ENCODE measurements at places on chromosomes 13 and 19.
A peak's percentile ranks its signal among the peaks of the same experiment; 100 is the strongest.

- DNase-seq = peak; percentile 24
These were observed 409 bp downstream of the FOSB start for GRCh38 chr19:45468159-45468651.

- DNase-seq = no peak
These were observed 4.4 kb downstream of the TRIP10 start for GRCh38 chr19:6743714-6744380.

- no peak for DNase-seq
These were observed 14.5 kb downstream of the LIPE start for GRCh38 chr19:42412661-42413076.

DNA sequence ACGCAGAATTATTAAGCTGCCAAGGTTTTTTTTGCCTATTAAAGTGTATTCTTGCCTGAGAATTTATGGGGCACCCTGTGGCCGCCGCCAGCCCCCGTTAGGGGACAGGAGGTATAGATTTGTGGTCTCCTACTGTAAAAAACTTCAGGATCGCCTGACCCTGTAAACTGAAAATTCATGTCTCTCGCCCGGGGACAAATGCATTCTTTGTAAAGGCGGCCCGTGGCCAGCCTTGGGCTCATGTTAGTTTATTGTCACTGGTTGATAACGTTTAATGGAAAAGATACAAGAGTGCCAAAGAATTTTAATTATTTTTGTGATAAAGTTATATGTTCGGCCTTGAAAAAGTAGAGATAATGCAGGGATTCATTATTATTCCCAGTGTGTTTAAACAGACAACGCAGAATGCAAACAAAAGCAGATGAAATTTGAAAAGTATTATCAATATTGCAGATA, 141.7 kb downstream of the URI1 start:
- DNase-seq = no peak

GRCh38 chr19:13097033-13097462, 5.6 kb downstream of the LYL1 start:
- DNase-seq = peak; percentile 73

DNA sequence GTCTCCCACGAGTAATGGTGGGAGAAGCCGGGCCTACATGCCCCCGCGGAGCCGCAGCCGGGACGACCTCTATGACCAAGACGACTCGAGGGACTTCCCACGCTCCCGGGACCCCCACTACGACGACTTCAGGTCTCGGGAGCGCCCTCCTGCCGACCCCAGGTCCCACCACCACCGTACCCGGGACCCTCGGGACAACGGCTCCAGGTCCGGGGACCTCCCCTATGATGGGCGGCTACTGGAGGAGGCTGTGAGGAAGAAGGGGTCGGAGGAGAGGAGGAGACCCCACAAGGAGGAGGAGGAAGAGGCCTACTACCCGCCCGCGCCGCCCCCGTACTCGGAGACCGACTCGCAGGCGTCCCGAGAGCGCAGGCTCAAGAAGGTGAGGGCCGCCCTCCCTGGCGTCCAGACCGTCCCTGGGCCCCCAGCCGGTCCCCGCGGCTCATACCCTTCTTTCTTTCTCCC, 1.4 kb upstream of the USF2 start:
- DNase-seq = no peak

DNA sequence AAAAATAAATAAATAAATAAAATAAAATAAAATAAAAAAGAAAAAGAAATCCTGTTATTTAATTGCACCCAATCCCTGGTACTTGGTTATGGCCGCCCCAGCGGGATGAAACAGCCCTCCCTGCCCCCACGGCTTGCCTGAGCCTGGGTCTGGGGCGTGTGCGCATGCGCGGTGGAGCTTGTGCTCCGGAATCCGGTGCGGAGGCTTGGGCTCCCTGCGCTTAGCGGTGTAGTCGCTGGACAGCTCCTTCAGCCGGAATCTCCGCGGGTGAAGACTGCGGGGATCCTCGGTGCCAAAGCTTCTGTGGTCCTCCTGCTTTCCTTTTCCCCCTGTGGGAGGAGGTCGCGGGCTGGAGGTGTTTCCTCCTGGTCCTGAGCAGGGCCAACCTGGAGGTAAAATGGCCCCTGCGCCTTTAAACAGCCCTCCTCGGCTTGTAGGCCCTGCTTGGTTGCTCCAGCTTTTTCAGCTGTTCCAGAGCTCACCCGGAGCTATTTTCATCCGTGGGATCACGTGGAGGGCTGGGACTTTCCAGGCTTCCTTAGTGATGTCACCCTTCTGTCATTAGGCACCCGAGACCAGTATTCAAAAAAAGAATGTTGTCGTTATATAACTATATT, at the start of gene PLA2G4C:
PLA2G4C (minus strand) TSS at position 468 of the 617 bp plus-strand sequence. CDS start 4,288 bp downstream, outside the sequence.
- DNase-seq = peak; percentile 96

DNA sequence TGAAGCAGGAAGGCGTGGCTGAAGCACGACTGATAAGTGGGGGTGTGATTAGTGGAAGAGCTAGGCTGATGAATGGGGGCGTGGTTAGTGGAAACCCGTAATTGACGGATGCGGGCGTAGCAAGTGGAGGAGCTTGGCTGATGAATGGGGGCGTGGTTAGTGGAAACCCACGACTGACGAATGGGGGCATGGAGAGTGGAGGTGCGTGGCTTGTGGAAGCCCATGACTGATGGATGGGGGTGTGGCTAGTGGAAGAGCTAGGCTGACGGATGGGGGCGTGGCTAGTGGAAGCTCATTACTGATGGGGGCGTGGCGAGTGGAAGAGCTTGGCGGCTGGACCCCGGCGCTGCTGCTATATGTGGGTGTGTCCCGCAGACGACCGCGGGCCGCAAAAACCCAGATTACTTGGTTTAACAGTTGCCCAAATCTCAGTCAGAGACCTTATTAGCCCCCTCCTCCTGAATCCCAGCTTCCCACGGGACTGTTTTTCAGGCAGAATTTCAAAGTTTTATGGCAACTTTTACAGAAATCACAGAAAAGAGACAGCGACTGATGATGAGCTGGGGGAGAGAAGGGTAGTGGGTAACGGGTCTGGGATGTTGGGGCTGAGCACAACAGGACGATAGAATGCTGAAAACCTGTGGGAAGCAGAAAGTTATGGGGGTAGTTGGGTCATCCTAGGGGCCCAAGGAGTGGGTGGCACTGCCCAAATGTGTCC, 9.0 kb upstream of the MEIS3 start:
- DNase-seq = peak; percentile 92

DNA sequence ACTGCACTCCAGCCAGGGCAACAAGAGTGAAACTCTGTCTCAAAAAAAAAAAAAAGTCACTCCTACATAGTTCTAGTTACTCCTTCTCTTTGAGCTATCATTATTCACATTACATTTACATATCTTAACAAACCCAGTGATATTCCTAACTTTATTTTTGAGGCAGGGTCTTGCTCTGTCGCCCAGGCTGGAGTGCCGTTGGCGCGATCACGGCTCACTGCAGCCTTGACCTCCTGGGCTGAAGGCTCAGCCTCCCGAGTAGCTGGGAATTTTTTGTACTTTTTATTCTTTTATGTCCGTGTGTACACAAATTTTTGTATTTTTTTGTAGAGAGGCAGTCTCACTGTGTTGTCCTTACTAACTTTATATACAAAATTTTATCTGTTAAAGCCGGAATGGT, 587 bp upstream of the RPS15 start:
- DNase-seq = no peak

Measured in inflammatory macrophage treated with lipopolysaccharide for 4 hours (primary cell).